ENCODE measurements at places on chromosomes 11 and 22. TPM values are rescaled to one million over a fixed set of nuclear protein-coding genes. Genes with fewer than 3 reads are reported as not detected.

The C11orf21 gene
- not detected for total RNA-seq

The OR51E1 gene
- not detected for total RNA-seq

The DEFB131B gene
- total RNA-seq: not detected

DNA sequence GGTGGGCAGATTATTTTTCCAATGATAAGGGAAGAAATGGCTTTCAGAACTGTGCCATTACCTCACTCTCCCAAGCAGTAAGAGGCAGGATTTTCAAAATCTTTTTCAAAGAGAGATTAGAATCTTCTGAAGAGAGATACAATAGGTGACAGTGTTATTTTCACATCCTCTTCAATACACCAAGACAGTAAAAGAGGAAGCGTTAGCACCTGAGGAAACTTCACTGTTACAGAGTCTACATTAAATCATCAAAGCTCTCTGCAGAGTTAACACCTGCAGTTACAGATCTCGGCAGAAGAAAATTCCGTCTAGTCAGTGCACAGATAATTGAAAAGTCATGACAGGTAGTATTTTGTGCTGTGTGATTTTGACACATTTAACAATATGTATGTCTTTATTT, 144.9 kb downstream of the PGR start:
- no peak for DNase-seq

GRCh38 chr11:132862137-132862536, 670.2 kb downstream of the OPCML start:
- no peak for DNase-seq

DNA sequence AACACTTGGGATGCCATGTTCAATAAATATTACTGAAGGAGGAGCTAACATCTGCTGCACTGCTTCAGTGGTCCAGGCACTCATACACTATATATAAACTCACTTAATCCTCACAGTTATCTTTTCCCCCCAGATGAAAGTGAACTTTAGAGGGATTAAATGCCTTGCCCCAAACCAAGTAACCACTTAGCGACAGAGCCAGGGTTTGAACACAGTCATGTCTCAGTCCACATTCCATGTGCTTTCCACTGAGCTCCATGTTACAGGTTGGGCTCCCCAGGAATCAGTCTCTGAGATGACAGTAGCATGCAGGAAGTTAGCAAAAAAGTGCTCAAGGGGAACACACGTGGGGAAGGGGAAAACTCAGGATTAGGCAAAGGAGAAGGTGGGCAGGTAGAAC, 59.3 kb downstream of the ENDOD1 start:
- no peak for DNase-seq

DNA sequence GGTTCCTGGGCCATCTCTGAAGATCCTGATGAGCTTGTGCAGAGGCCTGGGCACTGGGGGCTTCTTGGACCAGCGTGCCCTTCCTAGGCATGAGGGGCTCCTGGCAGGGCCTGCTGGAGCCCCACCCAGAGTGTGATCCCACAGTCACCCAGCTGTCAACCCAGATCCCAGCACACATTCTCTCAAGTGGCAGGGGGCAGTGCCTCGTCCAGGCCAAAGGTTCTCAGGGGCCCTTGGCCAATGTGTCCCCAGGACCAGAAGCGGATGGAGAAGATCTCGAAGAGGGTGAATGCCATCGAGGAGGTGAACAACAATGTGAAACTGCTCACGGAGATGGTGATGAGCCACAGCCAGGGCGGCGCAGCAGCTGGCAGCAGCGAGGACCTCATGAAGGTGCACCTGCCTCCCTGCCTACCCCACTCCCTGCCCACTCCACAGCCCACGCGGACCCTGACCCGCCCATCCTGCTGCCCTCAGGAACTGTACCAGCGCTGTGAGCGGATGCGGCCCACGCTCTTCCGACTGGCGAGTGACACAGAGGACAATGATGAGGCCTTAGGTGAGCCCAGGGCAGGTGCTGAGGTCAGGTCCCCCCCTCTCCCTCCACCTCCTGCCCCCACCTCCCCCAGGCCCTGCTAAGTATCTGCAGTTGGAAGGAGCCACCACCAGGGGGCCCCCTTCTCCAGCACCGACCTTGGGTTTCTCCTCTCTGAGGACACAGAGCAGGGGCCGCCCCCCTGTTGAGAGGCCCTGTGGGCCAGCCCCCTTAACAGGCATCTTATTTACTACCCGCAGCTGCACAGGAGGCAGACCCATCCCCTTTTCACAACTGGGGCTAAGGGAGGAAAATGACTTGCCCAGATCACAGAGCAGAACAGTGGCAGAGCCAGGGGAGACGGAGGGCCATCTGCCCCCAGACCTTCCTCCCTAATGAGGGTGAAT, 14.7 kb downstream of the GGA1 start:
- peak; percentile 57 for DNase-seq

DNA sequence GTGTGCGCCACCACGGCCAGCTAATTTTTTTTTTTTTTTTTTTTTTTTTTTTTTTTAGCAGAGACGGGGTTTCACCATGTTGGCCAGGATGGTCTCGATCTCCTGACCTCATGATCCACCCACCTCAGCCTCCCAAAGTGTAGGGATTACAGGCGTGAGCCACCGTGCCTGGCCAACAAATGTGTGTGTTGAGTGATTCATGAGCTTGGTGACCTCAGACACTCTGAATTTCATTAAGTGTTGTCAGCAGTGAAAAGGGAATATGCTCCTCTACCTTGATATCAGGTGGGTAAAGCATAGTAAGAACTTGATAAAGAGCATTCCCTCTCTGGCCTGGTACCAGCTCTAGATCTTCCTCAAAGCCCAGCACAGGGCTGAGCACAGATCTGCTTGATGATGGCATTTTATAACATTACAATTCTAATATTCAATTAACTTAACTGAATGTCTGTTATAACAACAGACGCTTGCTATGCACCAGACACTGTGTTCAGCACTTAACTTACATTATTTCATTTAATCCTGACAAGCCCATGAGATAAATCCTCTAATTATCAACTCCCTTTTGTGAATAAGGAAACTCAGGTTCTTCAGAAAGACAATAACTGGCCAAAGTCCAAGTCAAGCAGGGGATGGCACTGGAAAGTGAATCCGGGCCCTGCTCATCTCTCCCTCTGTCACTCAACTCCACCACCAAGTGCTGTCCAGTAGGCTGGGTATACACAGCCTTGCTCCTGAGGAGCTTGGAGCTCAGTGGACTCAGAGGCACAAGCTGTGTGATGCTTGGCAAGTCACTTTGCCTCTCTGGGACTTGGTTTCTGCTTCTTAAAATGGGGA, 13.0 kb downstream of the TBC1D10A start:
- no peak for DNase-seq
